ENCODE measurements at places on chromosomes 4 and X.

GRCh38 chr4:151340751-151341385, 15.5 kb upstream of the SH3D19 start:
- no peak for DNase-seq

GRCh38 chr4:31291238-31291637, 571.1 kb downstream of the PCDH7 start:
- no peak for DNase-seq

DNA sequence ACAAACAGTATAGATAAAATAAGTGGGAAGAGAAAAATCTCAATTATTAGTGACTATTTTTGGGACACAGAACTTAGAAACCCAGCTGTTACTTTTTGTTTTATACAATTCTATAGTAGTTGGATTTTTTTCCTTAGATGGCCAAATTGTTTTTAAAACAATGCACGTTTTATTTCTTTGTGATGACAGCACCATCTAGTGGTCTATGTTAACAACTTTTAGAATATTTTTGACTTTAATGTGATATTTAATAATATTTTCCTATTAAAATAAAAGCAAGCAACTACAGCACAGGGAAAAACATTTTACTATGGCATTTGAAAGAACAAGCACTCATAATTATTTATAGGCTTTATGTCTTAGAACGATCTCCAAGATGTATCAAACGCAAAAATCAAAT, 5.6 kb upstream of the SMIM31 start:
- no peak for DNase-seq

GRCh38 chr4:123288309-123289025, 108.1 kb upstream of the SPRY1 start:
- no peak for DNase-seq

GRCh38 chr4:121272526-121272925, 108.3 kb downstream of the QRFPR start:
- DNase-seq = no peak

GRCh38 chr4:122928930-122929329, 6.5 kb upstream of the NUDT6 start:
- DNase-seq = no peak

- no peak for DNase-seq
These were observed 194.3 kb upstream of the PGRMC2 start for GRCh38 chr4:128481752-128482480.

DNA sequence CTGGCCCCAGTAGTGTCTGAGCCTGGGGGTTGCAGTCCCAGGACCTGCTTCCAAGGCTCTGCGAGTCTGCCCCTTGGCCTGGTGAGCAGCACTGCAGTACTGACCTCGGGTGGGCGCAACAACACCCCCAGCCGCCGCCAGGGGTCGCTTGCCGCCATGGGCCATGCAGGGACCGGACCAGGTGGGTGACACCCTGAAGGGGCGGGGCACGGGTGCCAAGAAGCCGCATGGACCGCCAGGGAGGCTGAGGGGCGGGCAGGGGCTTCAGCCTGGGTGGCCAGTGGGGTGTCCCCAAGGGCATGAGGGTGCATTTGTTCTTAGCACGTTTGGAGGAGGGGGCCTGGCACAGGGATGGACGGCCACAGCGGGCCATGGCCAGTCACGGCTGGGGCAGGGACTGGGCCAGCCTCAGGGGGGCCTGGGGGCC, 25.0 kb downstream of the TACC3 start:
- peak; percentile 65 for DNase-seq

- DNase-seq = no peak
These were observed 40.3 kb downstream of the OSTC start for GRCh38 chr4:108690738-108691137.

All from stimulated activated CD8-positive, alpha-beta memory T cell treated with anti-CD3 and anti-CD28 coated beads, Interleukin-7, amount 100 ng/mL, for 4 hours (primary cell).